H7 (cell line): ENCODE measurements at places on chromosomes 3 and 15.

GRCh38 chr3:159765030-159765859 is 223.4 kb upstream of the IL12A start:
- DNase-seq, result peak; percentile 72

DNA sequence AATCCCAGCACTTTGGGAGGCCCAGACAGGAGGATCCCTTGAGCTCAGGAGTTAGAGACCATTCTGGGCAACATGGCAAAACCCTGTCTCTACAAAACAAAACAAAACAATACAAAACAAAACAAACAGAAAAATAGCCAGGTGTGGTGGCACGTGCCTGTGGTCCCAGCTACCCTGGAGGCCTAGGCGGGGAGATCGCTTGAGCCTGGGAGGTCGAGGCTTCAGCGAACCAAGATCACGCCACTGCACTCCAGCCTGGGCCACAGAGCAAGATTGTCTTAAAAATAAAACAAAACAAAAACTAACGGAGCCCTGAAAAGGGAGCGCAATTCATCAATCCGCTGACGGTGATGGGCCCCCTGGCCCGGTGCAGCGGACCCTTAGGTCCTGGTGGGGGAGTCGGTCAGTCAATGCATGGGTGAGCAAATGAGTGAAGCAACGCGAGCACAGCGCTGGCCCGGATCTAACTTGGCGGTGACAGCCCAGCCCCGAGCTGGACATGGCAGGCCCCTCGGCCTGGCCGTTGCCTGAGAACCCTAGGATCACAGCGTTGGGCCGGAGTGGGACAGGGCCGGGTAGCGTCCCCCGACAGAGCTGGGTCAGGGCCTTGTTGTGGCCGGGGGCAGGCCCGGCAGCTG is 52.4 kb upstream of the BLM start:
- DNase-seq, result no peak

DNA sequence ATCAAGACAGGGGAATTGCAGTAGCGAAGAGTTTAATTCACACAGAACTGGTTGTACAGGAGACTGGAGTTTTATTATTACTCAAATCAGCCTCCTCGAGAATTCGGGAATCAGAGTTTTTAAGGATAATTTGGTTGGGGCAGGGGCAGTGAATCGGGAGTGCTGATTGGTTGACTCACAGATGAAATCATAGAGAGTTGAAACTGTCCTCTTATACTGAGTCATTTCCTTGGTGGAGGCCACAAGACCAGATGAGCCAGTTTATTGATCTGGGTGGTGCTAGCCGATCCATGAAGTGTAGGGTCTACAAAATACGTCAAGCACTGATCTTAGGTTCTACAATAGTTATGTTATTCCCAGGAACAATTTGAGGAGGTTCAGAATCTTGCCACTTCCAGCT is 5.3 kb upstream of the ZNF770 start:
- DNase-seq, result no peak

DNA sequence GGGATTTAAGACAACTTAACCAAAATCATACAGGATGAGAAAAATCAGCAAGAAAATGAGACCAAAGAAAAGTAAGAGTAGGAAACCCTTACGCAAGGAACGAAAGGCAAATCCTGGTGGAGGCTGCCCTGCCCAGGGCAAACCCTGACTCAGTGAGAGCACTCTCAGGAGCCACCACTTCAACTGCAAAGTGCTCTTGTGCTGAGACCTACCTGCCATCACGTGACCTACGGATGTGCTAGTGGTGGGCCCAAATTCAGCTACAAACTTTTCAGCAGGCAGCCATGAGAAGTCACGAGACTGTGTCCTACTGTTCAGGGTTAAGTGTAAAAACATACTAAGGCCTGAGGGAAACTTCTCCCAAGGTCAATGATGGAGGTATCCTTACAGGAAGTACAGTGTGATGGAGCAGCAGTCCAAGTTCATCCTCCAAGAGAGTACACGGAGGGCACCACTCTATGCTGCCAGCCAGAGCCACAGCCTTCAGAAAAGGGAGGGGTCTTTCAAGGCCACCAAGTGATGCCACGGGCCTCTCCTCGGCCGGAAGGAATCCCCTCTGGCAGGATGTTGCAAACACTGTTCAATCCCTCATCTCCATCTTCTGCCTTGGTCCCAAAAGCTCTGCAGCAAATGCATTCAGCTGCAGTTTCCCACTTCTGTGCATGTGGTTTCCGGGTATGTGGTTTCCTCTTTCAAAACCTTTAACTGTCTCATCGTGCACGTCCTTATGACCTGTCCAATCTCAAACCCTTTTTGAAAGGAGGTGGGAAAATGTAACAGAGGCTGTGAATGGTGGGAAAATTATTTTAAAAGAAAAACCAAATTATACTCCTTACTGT is 9.5 kb downstream of the CHSY1 start:
- no peak for DNase-seq

DNA sequence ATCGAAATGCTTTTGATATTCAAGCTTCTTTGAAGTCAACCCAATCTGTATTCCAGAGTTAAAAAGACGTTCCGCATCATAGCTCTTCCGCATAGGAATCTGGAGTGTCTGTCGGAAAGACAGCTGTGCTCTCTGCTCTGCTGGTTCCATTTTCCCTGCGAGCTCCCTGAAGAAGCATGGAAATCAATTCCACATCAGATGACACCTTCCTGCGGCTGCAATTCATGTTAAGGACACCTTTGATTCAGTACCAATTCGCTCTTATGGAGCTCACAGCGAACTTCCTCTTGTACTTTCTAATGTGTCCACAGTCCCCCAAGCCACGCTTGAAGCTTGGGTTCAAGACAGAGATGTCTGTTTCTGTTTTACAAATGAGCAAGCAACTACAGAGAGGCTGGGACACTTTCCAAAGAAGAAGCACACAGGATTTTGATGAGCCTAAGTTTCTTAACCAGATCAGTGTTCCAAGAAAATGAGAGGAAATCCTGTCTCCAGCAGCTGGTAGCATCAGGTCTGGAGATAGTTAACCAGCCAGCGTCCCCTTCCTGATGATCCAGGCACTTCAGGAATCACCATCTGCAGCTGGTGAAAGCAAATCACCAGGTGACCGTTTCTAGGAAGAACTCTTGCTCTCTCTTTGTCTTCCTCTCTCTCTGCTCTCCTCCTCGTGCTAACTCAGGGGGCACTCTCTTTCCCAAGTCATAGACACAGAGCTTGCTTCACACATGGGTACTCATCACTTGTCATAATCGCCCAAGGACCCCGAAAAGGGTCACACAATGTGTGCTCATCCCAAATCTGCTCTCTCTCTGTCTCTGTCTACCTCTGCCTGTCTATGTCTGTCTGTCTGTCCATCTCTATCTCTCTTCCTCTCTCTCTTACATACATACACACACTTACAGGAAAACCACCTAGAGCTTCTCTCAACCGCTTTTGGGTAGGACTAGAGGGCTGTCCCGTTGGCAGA is 281.8 kb downstream of the FAM43A start:
- no peak for DNase-seq

GRCh38 chr15:52383100-52383588 is 87.5 kb upstream of the MYO5C start:
- DNase-seq, result no peak

DNA sequence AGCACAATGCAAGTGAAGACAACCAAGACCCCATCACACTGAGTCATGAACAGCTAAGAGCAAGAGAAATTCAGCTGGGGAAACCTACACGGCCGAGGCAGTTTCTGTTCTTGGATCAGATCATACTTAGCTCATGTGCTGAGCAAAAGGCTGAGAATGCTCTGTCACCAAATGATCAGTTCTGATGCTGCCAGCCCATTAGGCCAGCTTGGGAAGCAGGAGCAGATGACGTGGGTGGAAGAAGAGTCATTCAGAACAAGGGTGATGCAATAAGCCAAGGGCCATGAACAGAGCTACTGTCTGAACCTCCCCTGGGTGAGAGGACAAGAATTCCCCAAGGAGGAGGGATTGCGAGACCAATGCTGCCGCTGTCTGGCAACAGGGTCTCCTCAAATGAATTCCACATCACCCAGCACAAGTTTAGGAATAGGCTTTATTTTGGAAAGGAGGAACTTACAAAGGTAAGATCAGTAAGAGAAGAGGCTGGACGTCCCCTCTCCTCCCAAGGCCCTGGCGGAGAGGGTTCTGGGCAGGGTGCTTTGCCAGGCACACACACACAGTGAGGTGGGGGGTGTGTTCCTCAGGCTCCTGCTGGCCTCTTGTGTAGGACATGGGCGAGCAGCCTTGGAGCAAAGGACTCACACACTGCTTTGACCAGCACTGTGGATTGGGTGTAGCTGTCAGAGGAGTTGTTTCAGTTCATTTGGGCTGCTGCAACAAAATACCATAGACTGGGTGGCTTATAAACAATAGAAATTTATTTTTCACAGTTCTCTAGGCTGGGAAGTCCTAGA is 65.6 kb upstream of the CTXND1 start:
- no peak for DNase-seq

- DNase-seq, result no peak
Observed at GRCh38 chr15:51841406-51842040, 12.1 kb downstream of the TMOD3 start.

- DNase-seq, result no peak
Observed at GRCh38 chr15:51129535-51130188, 35.0 kb upstream of the TNFAIP8L3 start.

GRCh38 chr3:53970661-53971060 is 79.0 kb upstream of the SELENOK start:
- DNase-seq, result peak; percentile 23

GRCh38 chr3:30542897-30543296 is 63.5 kb upstream of the TGFBR2 start:
- DNase-seq, result no peak

- no peak for DNase-seq
Observed at GRCh38 chr3:56806407-56806806, 4.7 kb upstream of the ARHGEF3 start.

DNA sequence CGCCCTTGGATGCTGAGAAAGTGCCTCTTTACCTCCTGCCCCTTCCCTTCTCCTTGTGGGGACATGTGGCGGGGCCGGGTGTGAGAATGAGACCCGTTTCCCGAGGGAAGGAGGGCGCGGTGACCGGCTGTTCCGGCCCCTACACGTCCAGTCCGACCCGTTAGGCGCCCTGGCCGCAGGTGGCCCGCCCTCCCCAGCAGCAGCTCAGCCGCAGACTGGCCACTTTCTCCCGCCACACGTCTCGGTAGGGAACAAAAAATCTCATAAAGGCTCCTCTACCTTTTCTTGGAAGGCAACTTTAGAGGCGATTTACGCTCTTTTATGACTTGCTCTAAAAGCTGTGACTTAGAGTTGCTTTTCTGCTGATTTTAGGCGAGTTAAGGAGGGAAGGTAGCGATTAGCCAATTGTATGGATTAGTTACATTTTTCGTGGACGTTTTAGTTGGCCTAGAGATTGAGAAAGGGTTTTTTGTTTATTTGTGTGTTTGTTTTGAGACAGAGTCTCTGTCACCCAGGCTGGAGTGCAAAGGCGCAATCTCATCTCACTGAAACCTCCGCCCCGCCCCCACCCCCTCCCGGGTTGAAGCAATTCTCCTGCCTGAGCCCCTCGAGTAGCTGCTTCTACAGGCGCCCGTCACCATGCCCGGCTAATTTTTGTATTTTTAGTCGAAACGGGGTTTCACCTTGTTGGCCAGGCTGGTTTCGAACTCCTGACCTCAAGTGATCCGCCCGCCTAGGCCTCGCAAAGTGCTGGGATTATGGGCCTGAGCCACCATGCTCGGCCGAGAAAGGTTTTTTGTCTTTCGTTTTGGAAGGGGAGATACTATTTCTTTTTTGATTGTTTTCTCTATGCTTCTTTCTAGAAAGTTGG is 8.3 kb upstream of the PGPEP1L start:
- DNase-seq, result peak; percentile 77

DNA sequence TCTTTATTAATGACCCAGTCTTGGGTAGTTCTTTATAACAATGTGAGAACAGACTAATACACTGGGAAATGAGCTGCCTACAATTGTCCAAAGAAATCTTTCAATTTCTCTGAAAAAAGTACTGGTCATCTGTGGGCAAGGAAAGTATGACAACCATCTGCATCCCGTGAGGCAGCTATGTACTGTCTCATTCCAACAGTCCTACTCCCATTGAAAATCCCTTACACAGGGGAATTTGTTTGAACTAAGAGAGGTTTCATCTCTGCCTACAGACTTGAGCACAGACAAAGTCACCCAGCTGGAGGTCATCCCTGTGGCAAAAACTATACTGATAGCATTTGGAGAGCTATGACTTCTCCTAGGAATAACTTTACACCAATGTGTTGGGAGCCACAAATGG is 27.1 kb downstream of the SHC4 start:
- no peak for DNase-seq

DNA sequence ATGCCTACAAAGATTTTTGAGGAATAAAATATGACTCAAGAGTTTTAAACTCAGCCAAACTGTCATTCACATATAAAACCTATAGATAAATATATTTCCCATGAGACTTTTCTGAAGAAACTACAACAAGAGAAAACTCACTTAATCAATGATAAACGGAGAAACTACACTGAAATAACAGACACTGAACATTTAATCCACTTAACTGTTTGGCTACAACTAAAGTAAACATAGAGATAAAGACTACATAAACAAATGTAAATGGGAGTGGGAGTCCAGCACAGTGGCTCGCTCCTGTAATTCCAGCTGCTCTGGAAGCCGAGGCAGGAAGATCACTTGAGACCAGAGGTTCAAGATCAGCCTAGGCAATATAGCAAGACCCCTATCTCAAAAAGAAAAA is 79.2 kb downstream of the MEX3B start:
- no peak for DNase-seq

- no peak for DNase-seq
Observed at GRCh38 chr3:66038384-66038725, 363 bp downstream of the MAGI1 start.

- DNase-seq, result no peak
Observed at GRCh38 chr15:81633889-81634288, 259.9 kb upstream of the TMC3 start.
